ENCODE measurements at places on chromosomes 12 and 14.
A peak's percentile ranks its signal among the peaks of the same experiment; 100 is the strongest.

DNA sequence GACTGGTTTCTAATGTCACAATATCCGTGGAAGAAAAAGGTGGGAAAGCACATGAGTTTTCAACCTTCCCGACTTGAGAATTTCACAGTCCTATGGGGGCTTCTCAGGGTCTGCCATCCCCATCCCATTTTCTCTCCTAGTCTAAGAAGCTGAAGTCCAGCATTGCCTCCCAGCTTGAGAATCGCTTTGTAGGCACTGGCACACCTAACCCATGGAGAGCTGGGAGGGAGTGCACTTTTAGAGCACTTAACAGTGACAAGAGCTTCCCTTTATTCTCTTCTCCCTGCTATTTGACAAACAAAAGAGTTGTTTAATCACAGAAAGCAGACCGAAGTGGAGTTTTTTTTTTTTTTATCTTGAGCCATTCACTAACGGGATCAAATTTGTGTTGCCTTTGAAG, 22.8 kb upstream of the SRRM4 start:
- H3K36me3 ChIP-seq: no peaks in the 10 kb centered on the region
- no peaks in the 10 kb centered on the region for H3K27me3 ChIP-seq
- no peak for DNase-seq
- H3K27ac ChIP-seq: no peak overlapping the region

DNA sequence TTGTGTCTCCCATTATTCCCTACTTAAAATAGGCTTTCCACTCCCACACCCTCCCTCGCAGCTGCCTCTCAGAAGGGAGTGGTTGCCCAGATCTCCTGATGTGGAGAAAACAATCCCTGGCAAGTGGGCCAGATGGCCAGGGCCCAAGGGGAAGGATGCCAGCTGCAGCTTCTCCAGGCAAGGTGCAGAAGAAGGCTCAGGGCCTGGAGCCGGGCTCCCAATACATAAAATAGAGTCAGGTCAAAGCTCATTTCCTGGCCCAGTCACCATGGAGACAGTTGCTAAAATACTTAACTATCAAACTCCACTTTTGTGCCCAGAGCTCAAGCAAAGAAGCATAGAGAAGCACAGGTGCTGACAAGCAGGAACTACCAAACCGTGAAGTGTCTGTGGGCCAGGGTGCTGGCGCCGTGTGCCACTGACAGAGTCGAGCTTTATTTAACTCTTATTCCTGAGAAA, 45.7 kb upstream of the ITPR2 start:
- H3K4me3 ChIP-seq: no peak overlapping the region
- no peaks in the 10 kb centered on the region for H3K4me1 ChIP-seq
- H3K27me3 ChIP-seq: no peaks in the 10 kb centered on the region
- no peak overlapping the region for H3K27ac ChIP-seq
- peak; percentile 38 for DNase-seq

GRCh38 chr12:12153596-12153995, 82.9 kb downstream of the BCL2L14 start:
- no peaks in the 10 kb centered on the region for H3K27me3 ChIP-seq
- no peaks in the 10 kb centered on the region for H3K4me1 ChIP-seq
- H3K36me3 ChIP-seq: peaks cover 20% of the 10 kb centered on the region
- no peak for DNase-seq
- no peak overlapping the region for H3K27ac ChIP-seq
- no peak overlapping the region for H3K4me3 ChIP-seq

GRCh38 chr12:51923506-51924365, 16.4 kb downstream of the ACVRL1 start:
- no peaks in the 10 kb centered on the region for H3K27me3 ChIP-seq
- H3K4me1 ChIP-seq: no peaks in the 10 kb centered on the region
- no peaks in the 10 kb centered on the region for H3K36me3 ChIP-seq
- peak; percentile 59 for DNase-seq

All from tibial artery (tissue), 4 donors.